ENCODE measurements at places on chromosomes 7 and 10.

DNA sequence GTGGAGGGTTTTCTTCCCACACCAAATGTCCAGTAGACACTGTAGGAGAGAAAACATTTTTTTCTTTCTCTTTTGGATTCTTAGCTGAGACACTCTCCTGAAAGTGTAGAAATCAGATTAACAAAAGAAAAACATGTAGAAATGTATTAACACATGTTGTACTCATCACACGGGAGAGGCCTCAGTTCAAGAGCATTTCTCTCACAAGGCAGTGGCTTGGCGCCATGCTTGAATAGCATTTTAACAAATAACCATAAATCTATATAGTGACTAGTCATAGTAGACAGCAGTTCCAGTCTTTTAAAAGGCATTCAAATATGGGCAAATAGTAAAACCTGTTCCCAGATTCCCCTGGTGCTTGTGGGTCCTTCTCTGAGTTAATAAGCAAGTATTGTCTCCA, 38.3 kb upstream of the GHITM start:
- H3K36me3 ChIP-seq = no peaks in the 10 kb centered on the region
- H3K27ac ChIP-seq = no peak overlapping the region
- DNase-seq = no peak

- no peaks in the 10 kb centered on the region for H3K36me3 ChIP-seq
- no peak overlapping the region for H3K27ac ChIP-seq
- no peak for DNase-seq
- H3K4me1 ChIP-seq = no peaks in the 10 kb centered on the region
- H3K4me3 ChIP-seq = no peak overlapping the region
These were observed 403.6 kb downstream of the SEMA3D start for GRCh38 chr7:84783141-84783778.

DNA sequence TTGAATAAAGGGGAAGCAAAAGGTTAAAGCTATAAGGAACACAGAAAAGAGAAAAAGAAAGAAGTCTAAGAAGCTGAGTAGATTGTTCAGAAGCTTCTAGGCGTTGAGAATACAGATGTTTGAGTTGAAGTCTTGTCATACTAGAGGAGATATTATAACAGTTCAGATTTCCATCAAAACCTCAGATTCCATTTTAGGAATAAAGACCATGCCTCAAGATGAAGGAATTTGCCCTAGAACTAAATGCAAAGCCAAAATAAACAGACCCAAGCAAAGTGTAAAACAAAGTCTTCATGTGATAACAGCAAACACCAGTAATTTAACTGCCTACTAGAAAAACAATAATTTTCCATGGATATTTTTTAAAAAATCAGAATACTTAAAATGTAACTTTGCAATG, 476.5 kb upstream of the POT1 start:
- no peak overlapping the region for H3K4me3 ChIP-seq
- H3K36me3 ChIP-seq = no peaks in the 10 kb centered on the region
- DNase-seq = peak; percentile 62

GRCh38 chr7:108016841-108017775, 14.1 kb upstream of the LAMB1 start:
- DNase-seq = peak; percentile 87
- no peak overlapping the region for H3K4me3 ChIP-seq
- H3K36me3 ChIP-seq = no peaks in the 10 kb centered on the region
- peak overlapping the region; percentile 96 for H3K27ac ChIP-seq

GRCh38 chr10:68154211-68154497, 44.9 kb downstream of the MYPN start:
- no peak overlapping the region for H3K4me3 ChIP-seq
- DNase-seq = no peak
- H3K36me3 ChIP-seq = no peaks in the 10 kb centered on the region
- H3K27me3 ChIP-seq = no peaks in the 10 kb centered on the region
- H3K4me1 ChIP-seq = peaks cover 14% of the 10 kb centered on the region

- no peak overlapping the region for H3K27ac ChIP-seq
- H3K27me3 ChIP-seq = no peaks in the 10 kb centered on the region
- DNase-seq = no peak
- H3K4me3 ChIP-seq = no peak overlapping the region
These were observed 290.1 kb downstream of the TCERG1L start for GRCh38 chr10:131021246-131021895.

DNA sequence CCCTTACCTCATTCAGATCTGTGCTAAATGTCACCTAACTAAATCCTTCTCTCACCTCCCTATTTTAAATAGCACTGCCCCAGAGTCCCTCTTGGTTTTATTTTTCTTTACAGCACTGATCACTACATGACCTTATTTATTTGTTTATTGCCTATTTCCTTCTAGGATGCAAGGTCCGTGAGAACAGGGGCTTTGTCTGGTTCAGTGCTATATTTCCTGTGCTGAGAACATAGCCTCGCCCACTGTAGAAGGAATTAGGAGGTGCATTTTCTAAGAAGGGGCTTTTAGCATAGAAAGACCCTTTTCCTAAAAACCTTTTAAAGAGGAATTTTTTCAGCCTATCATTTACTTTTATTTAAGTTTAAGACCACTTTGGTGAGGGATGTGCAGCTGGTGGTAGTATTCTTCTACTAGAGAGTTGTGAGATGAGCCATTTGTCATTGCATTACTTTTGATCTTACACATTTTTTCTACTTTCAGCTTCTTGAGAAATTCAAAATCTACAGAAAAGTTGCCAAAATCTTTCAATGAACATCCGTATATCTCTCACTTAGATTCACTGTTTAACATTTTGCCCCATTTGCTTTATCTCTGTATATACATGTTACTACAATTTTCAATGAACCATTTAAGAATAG, 13.5 kb upstream of the PCGF5 start:
- no peak for DNase-seq
- no peaks in the 10 kb centered on the region for H3K36me3 ChIP-seq
- no peak overlapping the region for H3K4me3 ChIP-seq
- no peak overlapping the region for H3K27ac ChIP-seq

DNA sequence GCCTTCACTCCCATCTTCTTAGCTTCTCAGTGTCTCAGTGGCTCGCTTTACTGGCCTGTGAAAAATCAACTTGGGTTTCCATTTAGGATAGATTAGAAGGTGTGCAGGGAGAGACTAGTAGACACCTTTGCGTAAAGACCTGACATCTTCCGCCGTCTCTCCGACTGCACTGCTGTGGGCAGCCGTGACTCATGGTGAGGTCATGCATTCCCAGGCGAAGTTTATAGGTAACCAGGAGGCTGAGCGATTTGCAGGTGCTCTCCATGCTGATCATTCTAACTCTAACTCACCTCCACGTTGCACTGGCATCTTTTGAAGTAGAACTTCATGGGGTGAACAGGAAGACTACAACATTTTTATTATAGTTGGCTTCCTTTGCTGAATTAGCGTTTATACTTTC, 68.0 kb upstream of the ZNF438 start:
- peaks cover 9% of the 10 kb centered on the region for H3K4me1 ChIP-seq
- no peaks in the 10 kb centered on the region for H3K27me3 ChIP-seq
- H3K4me3 ChIP-seq = no peak overlapping the region
- DNase-seq = no peak
